ENCODE measurements at places on chromosomes 2 and 18.

DNA sequence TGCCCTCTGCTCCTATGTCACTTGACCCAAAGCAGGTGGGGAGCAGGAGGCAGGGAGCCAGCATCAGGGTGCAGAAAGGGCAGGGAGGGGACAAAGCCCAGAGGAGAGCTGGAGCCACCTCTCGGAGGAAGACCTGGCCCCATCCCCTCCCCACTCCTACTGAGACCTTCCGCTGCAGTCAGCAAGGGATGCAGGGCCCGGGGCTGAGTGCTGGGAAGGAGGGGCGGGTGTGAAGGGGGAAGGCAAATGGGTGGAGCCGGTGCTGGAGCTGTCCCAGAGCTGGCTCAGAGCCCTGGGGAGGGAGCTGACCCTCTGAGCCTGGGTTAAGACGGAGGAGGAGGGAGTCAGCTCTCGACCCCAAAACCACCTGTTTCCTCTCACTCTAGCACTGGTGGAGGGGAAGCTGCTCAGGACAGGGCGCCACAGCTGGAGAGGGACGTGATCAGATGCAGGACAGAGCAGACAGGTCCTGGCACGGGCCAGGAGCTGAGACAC lies 33.8 kb downstream of the HS1BP3 start:
- DNase-seq: no peak

DNA sequence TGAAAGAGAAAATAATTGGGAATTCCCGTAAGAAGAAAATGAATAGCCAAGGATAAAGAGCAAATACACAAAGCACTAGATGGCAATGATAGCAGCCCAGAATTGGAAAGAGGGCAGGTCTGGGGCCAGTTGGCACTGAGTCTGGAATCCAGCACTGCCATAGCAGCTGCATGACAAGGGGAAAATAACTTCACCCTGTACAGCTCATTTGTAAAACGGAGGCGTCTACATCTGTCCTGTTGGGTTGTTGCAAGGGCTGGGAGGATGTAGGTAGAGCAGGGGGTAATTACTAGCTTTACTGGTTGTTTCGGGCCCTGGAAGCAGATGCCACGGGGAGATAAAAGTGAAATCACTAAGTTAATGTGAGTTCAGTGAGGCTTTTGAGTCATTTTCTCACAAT lies 110.0 kb upstream of the RASGRP3 start:
- no peak for DNase-seq

- no peak for DNase-seq
Measured at GRCh38 chr18:49494660-49495059, 7.6 kb upstream of the C18orf32 start.

DNA sequence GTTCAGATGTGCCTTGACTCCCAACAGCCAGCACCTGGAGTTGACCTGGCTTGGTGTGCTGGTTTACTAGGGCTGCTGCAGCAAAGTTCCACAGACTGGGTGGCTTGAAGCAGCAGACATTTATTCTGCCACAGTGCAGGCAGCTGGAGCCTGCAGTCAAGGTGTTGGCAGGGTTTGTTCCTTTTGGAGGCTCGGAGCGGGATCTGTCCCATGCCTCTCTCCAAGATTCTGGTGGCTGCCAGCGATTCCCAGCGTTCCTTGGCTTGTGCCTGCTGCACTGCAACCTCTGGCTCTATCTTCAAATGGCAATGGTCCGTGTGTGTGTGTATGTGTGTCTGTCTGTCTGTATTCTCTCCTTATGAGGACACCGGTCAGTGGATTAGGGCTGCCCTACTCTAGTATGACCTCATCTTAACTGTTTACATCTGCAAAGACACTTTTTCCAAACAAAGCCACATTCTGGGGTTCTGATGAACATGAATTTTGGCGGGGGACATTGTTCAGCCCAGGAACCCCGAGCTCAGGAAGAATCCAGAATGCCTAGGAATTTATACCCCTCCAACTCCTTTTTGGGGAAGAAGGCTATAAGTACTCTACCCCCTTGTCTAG lies 44.7 kb upstream of the TMEM131 start:
- DNase-seq: no peak

GRCh38 chr2:36456227-36457175 lies 100.9 kb downstream of the CRIM1 start:
- DNase-seq: no peak

DNA sequence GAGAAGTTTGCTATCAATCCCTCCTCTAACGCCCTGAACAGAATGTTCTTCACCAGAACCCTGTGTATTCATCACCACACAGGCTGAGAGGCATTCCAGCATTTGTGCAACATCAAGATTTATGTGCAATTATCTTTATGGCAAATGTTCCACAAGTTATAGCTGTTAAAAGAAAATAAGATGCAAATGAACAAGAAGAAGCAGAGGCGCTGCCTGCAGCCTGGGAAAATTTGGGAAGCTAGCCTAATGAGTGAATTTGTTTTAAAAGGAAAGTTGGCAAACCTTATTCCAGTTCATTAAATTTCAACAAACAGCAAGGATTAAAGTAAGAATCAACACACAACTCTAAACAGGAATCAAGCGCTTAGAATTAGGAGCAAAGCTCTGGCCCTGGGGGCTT lies 5.3 kb downstream of the TPO start:
- no peak for DNase-seq
